Activated CD8-positive, alpha-beta T cell treated with anti-CD3 and anti-CD28 coated beads for 36 hours (primary cell): ENCODE measurements at places on chromosomes 4 and X.

DNA sequence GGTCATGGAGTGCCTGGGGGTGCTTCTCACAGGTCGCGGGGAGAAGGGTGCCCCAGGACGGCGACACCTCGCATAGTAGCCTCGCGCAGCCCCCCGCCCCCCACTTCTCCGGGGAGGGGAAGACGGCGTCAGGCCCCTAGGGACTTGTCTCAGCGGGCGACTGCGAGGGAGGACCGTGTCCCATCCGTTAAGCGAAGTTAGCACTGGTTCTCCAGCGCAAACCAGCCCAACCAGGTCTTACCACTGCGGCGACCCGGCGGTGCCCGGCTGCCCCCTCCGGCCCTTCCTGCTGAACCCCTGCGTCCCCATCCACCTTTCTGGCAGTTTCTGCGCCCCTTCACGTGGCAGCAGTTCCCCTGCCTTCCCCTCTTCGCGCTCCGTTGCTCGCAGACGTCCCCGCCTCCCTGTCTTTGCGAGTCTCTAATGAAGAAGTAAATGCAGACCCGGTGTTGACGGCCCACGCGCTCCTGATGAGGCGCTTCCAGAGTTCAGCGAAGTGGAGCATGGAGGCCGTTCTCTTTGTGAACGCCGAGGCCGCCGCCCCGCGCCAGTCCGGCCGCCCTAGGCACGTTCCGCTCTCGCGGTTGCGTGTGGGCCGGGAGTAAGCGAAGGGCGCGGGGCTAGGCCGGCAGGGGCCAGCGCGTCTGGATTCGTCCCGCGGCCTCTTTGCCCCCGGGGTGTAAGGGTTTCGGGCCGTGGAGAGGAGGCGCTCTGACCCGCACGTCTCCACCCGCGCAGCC lies 3.0 kb downstream of the SLIT2 start:
- no peak for DNase-seq

DNA sequence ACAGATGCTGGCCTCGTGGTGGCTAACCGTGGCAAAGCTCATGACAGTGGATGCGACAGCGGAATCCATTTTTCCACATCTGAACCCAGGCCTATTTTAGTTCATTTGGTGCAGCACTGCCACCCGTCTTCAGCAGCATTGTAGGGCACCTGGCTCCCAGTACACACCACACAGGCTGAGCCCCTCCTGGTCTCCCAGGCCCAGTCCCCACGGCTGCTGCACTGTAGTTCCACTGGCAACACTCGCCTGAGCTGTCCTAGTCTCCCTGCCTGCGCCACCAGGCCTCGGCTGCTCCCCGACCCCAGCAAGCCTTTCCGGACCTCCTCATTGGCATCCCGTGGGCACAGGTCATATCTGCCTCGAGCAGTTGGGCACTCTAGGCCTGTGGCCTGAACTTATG lies 76.2 kb downstream of the MTMR1 start:
- DNase-seq, result no peak

GRCh38 chrX:64994131-64994798 lies 18.0 kb upstream of the ZC4H2 start:
- DNase-seq, result no peak

GRCh38 chrX:37904833-37905232 lies 57.5 kb upstream of the DYNLT3 start:
- no peak for DNase-seq

- DNase-seq, result peak; percentile 57
These were observed 217.6 kb downstream of the PTTG2 start for GRCh38 chr4:38177641-38178391.

DNA sequence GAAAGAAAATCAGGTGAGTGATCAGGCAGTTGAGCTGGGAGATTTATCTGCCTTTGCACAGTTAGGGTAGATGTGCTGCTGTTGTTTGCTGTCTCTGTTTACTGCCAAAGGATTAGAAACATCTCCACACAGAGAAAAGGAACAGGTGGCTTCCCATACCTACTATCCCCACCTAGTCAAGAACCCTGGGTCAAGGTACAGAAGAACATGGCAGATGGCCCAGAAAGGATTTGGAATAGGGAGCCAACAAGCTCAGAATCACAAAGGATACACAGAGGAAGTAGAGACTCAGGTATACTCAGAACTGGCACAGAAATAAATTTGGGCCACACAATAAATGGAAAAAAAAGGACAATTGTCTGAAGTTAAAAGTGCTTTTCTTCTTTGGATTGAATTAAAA lies 64.3 kb downstream of the TIGD2 start:
- no peak for DNase-seq

GRCh38 chrX:132442691-132443090 lies 46.1 kb downstream of the MBNL3 start:
- DNase-seq, result no peak

DNA sequence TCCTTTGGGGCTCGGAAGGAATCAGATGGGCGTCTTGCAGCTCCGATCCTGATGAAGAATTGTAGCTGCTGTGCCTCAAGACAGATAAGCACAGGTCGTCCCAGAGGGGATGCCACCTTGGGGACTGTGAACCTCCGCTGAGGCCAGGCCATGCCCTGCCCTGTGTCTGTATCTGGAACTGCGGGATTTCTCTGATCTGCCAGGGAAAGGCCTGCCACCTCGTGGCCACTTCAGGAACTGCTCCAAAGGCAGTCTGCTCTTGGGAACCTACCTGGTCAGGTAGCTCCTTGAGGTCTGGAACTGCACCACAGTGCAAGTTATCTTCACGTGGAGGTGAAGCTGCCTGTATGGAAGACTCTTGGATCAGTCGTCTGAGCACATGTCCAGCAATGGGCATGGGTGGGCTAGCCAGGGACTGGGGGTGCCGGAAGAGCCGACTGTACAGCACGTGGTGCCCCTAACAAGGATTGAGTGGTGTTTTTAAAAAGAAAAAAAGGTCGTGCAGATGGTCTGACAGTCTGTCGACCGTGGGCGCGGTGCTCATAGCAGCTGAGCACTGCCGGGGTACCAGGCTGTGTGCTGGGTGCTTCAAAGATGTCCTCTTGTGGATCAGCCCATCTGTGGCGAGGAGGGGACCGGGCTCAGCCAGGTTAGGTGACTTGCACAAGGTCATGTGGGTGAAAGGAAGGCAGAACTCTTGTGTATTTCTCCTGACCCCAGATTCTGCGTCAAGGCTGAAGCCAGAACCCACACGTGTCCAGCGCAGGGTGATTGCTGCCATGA lies 3.1 kb upstream of the GRPEL1 start:
- DNase-seq, result peak; percentile 91

- DNase-seq, result peak; percentile 13
These were observed 34.1 kb upstream of the HHIP start for GRCh38 chr4:144611850-144612249.

- DNase-seq, result no peak
These were observed 1.8 kb downstream of the DCAF8L2 start for GRCh38 chrX:27591938-27592337.
